ENCODE measurements at places on chromosomes 2 and 18. TPM values are rescaled to one million over a fixed set of nuclear protein-coding genes. Genes with fewer than 3 reads are reported as not detected.
A peak's percentile ranks its signal among the peaks of the same experiment; 100 is the strongest.

- no peak overlapping the region for H3K4me3 ChIP-seq
- no peak overlapping the region for H3K27ac ChIP-seq
- no peaks in the 10 kb centered on the region for H3K4me1 ChIP-seq
- no peaks in the 10 kb centered on the region for H3K36me3 ChIP-seq
Measured at GRCh38 chr18:53883771-53884170, 340.7 kb downstream of the MBD2 start.

GRCh38 chr2:240322231-240322955 lies 113.1 kb upstream of the GPC1 start:
- peak; percentile 23 for DNase-seq
- H3K4me1 ChIP-seq, result peaks cover 21% of the 10 kb centered on the region
- H3K27ac ChIP-seq, result no peak overlapping the region
- H3K36me3 ChIP-seq, result no peaks in the 10 kb centered on the region
- H3K4me3 ChIP-seq, result no peak overlapping the region

GRCh38 chr2:196399096-196399495 lies 227.7 kb upstream of the STK17B start:
- peaks cover 41% of the 10 kb centered on the region for H3K4me1 ChIP-seq
- H3K27ac ChIP-seq, result peak overlapping the region; percentile 67
- H3K4me3 ChIP-seq, result no peak overlapping the region
- DNase-seq, result peak; percentile 8

DNA sequence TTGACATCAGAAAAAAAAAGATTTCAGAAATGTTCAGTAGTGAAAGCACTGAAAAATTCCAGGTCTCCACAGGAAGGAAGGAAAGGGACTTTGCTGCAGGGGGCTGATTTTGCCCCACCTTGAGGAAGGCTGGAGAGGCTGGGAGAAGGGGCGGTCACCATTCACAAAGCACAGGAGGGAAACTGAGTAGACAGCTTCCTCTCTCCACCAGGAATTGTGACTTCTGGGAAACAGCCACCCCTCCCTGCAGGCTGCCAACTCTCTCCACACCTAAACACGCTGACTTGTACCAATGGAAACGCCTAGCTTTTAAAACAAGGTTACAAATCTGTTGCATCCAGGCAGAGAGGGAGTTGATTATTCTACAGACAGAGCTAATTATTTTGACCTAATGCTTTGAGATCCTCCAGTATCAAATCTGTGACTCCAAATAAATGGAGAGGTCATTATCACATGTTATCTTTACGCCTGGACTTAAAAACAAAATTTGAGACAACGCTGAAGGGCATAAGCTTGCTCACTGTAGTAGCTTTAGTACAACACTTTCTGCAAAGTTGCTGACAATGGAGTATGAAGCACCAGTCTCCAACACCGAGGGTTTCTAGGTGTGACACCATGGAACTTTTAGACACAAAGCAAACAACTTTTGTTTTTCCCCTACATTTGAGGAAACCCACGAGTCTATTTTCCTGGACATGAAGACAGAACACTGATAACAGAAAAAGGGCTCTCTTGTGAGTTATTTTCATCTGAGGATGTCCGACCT lies 42.7 kb downstream of the EPHA4 start:
- no peak for DNase-seq
- H3K27ac ChIP-seq, result peak overlapping the region; percentile 21
- no peaks in the 10 kb centered on the region for H3K36me3 ChIP-seq

- H3K27me3 ChIP-seq, result no peaks in the 10 kb centered on the region
- peaks cover 5% of the 10 kb centered on the region for H3K4me1 ChIP-seq
- H3K27ac ChIP-seq, result no peak overlapping the region
- no peaks in the 10 kb centered on the region for H3K36me3 ChIP-seq
Measured at GRCh38 chr2:121075006-121075551, 209.9 kb downstream of the TFCP2L1 start.

DNA sequence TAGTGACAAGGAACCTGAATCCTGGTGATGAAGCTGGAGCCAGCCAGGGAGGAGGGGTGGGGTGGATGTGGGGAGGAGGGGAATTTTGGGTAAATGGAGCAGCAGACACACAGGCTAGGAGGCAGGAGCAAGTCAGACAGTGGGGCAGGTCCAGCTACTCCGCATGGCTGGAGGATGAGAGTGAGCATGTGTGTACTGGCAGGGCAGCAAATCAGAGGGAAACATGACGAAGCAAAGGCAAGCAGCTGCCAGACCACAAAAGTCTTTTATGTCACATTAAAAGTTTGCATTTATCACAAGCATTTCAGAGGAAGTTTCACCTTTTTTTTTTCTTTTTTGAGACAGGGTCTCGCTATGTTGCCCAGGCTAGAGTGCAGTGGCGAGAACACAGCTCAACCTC lies 11.9 kb upstream of the KIDINS220 start:
- H3K36me3 ChIP-seq, result no peaks in the 10 kb centered on the region
- no peaks in the 10 kb centered on the region for H3K27me3 ChIP-seq
- peaks cover 5% of the 10 kb centered on the region for H3K4me1 ChIP-seq
- H3K27ac ChIP-seq, result no peak overlapping the region
- no peak overlapping the region for H3K4me3 ChIP-seq
- peak; percentile 80 for DNase-seq

DNA sequence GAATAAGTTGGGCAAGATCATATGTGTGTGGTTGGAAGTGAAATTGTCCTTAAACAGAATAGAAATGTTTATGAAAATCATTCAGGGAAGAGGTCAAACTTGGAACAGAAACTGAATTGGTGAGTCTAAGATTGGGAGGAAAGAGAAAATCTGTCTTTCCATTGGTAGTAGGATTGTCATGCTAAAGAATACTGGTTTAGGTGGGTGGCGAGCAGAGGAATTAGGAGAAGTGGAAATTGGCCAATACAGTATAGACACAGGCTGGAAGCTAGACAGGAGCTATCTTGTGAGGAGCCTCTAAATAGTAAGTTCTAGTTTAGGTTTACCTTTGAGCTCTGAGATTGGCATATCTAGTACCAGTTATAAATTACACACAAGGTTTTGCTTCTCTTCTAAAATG lies 80.9 kb upstream of the KYNU start:
- H3K36me3 ChIP-seq, result no peaks in the 10 kb centered on the region
- no peak overlapping the region for H3K4me3 ChIP-seq
- H3K4me1 ChIP-seq, result no peaks in the 10 kb centered on the region
- H3K27ac ChIP-seq, result no peak overlapping the region
- no peaks in the 10 kb centered on the region for H3K27me3 ChIP-seq

DNA sequence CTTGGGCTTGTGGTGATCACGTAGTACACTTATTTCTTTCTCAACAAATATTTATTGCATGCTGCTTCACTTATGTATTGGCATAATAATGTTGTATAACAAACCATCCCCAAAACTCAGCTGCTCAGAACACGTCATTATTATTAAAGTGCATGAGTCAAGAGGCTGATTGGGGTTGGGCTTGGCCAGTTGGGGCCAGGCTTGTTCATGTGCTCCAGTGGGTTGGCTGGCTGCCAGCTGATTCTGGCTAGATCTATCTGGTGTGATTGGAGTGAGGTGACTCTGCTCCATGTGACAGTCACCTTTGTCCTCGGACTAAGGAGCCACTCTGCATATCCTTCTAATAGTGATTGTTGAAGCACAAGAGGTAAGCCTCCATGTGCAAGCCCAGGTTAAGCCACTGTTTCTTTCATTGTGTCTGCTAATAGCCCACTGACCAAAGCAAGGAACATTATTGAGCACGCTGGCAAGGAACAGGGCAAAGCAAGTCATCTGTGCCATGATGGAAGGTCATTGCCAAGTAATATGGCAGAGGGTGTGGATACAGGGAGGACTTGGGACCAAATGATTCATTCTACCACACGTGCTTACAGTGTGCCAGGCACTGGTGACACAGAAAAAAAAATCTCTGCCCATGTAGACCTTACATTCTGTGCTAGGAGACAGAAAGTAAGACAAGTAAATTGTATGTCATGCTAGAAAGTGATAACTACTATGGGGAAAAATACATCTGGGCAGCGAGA lies 63.3 kb upstream of the TMEM182 start:
- no peaks in the 10 kb centered on the region for H3K4me1 ChIP-seq
- H3K27me3 ChIP-seq, result peaks cover 26% of the 10 kb centered on the region
- peak; percentile 8 for DNase-seq
- no peaks in the 10 kb centered on the region for H3K36me3 ChIP-seq
- H3K27ac ChIP-seq, result no peak overlapping the region

ZNF519 gene
- 2.0 TPM for total RNA-seq

GRCh38 chr18:44507729-44508325 lies 172.9 kb upstream of the SETBP1 start:
- H3K4me1 ChIP-seq, result no peaks in the 10 kb centered on the region
- H3K27ac ChIP-seq, result no peak overlapping the region
- no peaks in the 10 kb centered on the region for H3K27me3 ChIP-seq
- H3K36me3 ChIP-seq, result no peaks in the 10 kb centered on the region

SPP2 gene
- total RNA-seq, result not detected

FOSL2 gene
- 83.5 TPM for total RNA-seq

DNA sequence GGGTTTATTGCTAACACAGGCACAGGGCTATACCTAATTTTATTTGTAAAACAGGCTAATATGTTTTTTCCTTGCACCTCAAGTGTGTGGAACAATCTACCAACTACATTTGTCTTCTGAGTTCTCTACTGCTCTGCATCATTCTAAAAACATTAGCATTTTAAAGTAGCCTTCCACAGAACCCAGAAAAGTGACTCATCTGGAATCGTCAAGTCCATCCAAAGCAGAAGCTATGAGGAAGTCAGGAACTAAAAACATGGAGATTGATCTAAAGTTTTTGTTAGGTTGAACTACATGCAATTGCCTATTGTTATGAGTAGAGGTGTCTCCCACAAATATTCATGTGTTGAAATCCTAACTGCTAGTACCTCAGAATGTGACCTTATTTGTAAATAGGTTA lies 70.9 kb downstream of the SUCLG1 start:
- H3K36me3 ChIP-seq, result no peaks in the 10 kb centered on the region
- no peak overlapping the region for H3K27ac ChIP-seq
- peak; percentile 55 for DNase-seq
- H3K27me3 ChIP-seq, result peaks cover 21% of the 10 kb centered on the region

- no peaks in the 10 kb centered on the region for H3K36me3 ChIP-seq
- DNase-seq, result no peak
- H3K27ac ChIP-seq, result no peak overlapping the region
- no peaks in the 10 kb centered on the region for H3K27me3 ChIP-seq
Measured at GRCh38 chr2:171134624-171135230, 26.0 kb downstream of the TLK1 start.

GRCh38 chr2:221969087-221969829 lies 329.5 kb downstream of the PAX3 start:
- peaks cover 14% of the 10 kb centered on the region for H3K27me3 ChIP-seq
- peak; percentile 77 for DNase-seq
- H3K36me3 ChIP-seq, result no peaks in the 10 kb centered on the region
- no peak overlapping the region for H3K4me3 ChIP-seq

- H3K27me3 ChIP-seq, result no peaks in the 10 kb centered on the region
- peaks cover 11% of the 10 kb centered on the region for H3K4me1 ChIP-seq
- no peak overlapping the region for H3K4me3 ChIP-seq
- no peaks in the 10 kb centered on the region for H3K36me3 ChIP-seq
- peak; percentile 21 for DNase-seq
Measured at GRCh38 chr2:71919708-71920107, 228.0 kb downstream of the CYP26B1 start.

GRCh38 chr2:222052934-222053367 lies 245.8 kb downstream of the PAX3 start:
- no peak overlapping the region for H3K27ac ChIP-seq
- H3K27me3 ChIP-seq, result peaks cover 70% of the 10 kb centered on the region
- DNase-seq, result no peak
- no peaks in the 10 kb centered on the region for H3K36me3 ChIP-seq
- no peak overlapping the region for H3K4me3 ChIP-seq

GRCh38 chr2:85255813-85256594 lies 71.8 kb downstream of the TGOLN2 start:
- no peak overlapping the region for H3K27ac ChIP-seq
- H3K4me3 ChIP-seq, result peak overlapping the region; percentile 55
- no peaks in the 10 kb centered on the region for H3K36me3 ChIP-seq
- no peaks in the 10 kb centered on the region for H3K27me3 ChIP-seq
- H3K4me1 ChIP-seq, result peaks cover 36% of the 10 kb centered on the region

- H3K36me3 ChIP-seq, result no peaks in the 10 kb centered on the region
- no peaks in the 10 kb centered on the region for H3K27me3 ChIP-seq
- DNase-seq, result no peak
- H3K4me3 ChIP-seq, result no peak overlapping the region
- no peak overlapping the region for H3K27ac ChIP-seq
- H3K4me1 ChIP-seq, result no peaks in the 10 kb centered on the region
Measured at GRCh38 chr2:2686222-2686621, 355.1 kb upstream of the MYT1L start.

GRCh38 chr2:5315041-5315440 lies 377.1 kb upstream of the SOX11 start:
- no peak for DNase-seq
- H3K27me3 ChIP-seq, result no peaks in the 10 kb centered on the region

ACVR1 gene
- total RNA-seq, result 31.3 TPM

RAPGEF4 gene
- 2.2 TPM for total RNA-seq

IL18RAP gene
- not detected for total RNA-seq

DNA sequence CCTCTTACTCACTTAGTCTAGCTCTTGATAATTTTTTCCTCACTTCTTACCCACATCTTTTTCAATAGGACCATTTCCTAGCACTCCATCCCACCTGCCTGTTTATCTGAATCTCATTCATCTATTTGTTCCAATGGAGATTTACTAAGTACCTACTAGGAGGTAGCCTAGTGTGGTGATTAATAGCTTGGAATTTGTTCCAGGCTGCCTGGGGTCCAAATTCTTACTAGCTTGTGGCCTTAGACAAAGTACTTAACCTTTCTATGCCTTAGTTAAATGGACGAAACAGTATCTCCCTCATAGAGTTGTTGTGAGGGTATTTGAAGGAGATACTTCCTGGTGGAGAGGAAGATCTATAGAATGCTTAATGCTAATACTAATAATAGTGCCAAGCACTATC lies 42.9 kb upstream of the SERTAD2 start:
- no peak for DNase-seq

DNA sequence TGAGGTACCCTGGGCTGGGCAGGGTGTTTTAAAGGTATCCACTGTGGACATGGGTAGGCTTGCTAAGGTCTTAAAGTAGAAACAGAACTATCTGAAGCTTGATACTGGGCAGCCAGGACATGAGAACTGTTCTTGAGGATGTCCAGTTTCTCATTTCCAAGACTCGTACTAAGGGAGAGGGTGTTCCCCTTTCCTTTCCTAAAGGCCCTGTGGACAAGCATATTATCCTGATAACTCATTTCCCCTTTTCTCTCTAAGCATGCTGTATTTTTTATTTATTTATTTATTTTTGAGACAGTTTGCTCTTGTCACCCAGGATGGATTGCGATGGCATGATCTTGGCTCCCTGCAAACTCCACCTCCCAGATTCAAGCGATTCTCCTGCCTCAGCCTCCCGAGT lies 273.6 kb downstream of the PRKCE start:
- no peak for DNase-seq
- H3K27me3 ChIP-seq, result no peaks in the 10 kb centered on the region
- H3K27ac ChIP-seq, result no peak overlapping the region

- peak; percentile 5 for DNase-seq
- H3K36me3 ChIP-seq, result no peaks in the 10 kb centered on the region
- no peak overlapping the region for H3K27ac ChIP-seq
- H3K27me3 ChIP-seq, result no peaks in the 10 kb centered on the region
- no peaks in the 10 kb centered on the region for H3K4me1 ChIP-seq
Measured at GRCh38 chr2:3078684-3079083, 298.9 kb downstream of the EIPR1 start.

- peaks cover 18% of the 10 kb centered on the region for H3K4me1 ChIP-seq
- H3K27me3 ChIP-seq, result no peaks in the 10 kb centered on the region
- H3K4me3 ChIP-seq, result no peak overlapping the region
- DNase-seq, result peak; percentile 69
- H3K27ac ChIP-seq, result peak overlapping the region; percentile 36
- H3K36me3 ChIP-seq, result no peaks in the 10 kb centered on the region
Measured at GRCh38 chr2:171390941-171391516, 42.8 kb downstream of the METTL8 start.

GRCh38 chr2:28321426-28321825 lies 71.2 kb upstream of the FOSL2 start:
- no peaks in the 10 kb centered on the region for H3K4me1 ChIP-seq
- H3K27ac ChIP-seq, result no peak overlapping the region
- H3K4me3 ChIP-seq, result no peak overlapping the region
- no peaks in the 10 kb centered on the region for H3K27me3 ChIP-seq
- DNase-seq, result no peak

All from GM23248 (cell line).